Stimulated activated CD4-positive, alpha-beta T cell treated with anti-CD3 and anti-CD28 coated beads, Interleukin-4, amount 100 ng/mL, for 24 hours (primary cell): ENCODE measurements at places on chromosomes 3 and 15.

DNA sequence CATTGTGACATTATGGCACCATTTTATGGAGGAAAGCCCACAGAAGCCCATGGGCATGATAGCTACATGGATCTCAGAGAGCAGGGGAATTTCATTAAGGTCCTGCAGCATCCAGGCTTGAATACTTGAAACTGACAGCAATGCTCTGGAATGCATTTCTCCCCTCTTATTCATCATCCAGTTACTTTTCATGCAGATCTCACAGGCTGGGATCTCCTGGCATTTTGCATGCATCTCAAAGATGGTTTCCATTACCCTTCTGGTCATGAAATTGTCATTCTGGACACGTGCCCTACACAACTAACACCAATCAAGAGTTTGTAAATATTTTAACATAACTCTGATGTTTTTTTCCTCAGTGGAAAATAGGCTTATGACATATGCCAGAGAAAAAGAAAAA, 32.4 kb downstream of the VGLL3 start:
- DNase-seq, result no peak

- no peak for DNase-seq
Measured at GRCh38 chr3:54042259-54042823, 80.0 kb upstream of the CACNA2D3 start.

- DNase-seq, result no peak
Measured at GRCh38 chr3:194961149-194961548, 275.5 kb downstream of the FAM43A start.

DNA sequence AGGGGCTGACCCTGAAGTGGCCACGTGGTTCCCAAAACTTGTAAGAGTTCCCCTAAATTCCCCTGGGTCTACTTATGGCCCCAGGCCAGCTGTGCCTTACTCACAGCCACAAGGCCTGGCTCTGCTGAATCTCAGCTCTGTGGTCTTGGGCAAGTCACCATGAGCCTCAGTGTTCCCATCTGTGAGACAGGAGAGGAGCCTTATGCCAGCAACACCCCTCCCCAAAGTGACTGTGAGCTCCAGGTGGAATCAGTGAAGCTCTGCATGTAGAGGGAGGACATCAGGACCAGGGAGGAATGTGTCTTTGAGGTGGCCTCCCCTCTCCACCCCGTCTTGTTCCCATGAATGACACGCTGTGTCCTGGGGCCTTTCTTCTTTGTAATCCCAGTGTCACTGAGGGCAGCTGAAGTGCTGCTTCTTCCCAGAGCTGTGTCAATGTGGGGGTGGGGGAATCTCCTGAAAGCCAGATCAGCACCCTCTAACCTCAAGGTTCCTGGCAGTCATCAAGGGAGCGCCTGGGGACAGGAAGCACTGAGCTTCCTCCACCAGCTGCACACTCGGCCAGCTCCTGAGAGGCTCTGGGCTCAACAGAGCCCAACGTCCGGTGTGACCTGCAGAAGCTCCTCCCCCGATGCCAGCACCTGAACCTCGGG, 258.9 kb downstream of the UACA start:
- DNase-seq, result peak; percentile 43

DNA sequence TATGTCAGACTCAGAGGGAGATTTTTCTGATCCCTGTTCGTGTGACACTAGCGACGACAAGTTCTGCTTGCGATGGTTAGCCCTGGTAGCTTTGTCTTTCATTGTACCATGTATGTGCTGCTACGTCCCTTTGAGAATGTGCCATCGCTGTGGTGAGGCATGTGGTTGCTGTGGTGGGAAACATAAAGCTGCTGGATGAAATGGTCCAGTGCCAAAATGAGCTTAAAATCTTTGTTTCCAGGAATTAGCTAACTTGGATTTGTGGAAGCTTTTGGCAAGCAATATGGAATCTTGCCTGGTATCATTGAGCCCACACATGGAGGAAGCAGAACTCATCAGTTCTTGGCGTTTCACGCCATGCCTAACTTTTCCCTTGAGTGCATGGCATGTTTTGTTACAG, 98.8 kb downstream of the SPRED1 start:
- no peak for DNase-seq

GRCh38 chr3:43087249-43087776, 18.6 kb downstream of the POMGNT2 start:
- no peak for DNase-seq

DNA sequence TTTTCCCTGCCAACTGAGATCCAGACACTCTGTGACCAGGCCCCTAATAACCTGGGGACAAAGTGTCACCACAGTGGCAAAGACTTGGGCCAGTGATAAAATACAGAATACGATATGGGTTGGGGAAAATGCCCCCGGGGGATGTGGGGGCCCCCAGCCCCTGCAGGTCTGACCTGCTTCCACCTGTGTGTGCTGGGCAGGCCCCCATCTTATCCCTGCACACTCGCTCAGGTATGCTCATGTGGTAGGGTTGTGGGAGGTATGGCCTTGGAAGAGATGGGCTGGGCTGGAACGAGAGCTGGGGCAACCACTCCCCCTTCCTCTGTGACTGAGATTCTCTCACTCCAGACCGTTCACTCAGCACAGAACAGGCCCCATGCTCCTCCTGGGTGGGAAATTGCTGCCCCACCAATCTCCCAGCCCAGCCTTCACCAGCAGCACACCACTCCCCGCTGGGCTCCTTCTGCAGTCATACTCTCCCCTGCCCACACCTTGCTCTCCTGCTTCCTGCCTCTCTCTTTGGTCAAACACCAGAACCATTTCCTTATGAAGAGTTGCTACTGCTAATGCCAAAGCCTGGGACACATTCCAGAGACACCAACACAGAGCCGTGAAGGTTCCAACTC, 9.6 kb upstream of the CPEB1 start:
- DNase-seq, result no peak

DNA sequence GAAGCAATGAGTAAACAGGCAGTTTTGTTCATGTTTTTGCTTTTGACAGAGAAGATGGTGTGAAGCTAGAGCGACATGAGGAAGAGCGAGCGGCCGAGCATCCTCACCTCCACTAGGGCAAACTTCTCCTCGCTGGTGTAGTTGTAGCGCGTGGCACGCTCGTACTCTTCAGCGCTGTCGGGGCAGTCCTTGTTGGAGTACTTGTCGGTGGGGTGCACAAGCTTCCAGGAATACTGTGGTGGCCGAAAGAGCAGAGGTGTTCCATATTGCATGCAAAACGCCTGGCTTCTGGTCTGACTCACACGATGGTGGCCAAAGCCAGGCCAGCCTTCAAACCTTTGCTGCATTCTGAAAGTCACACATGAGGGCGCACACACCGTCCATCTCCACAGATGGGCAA, 54.3 kb downstream of the CYFIP1 start:
- no peak for DNase-seq
